ENCODE measurements at places on chromosomes 16 and 17. TPM values are rescaled to one million over a fixed set of nuclear protein-coding genes. Genes with fewer than 3 reads are reported as not detected.

The UBE2Z gene
- total RNA-seq = 66.1 TPM

The KRT222 gene
- not detected for total RNA-seq

The C16orf86 gene
- not detected for total RNA-seq

- DNase-seq = peak; percentile 31
Observed at GRCh38 chr17:45705123-45706009, 78.8 kb upstream of the CRHR1 start.

- DNase-seq = no peak
Observed at GRCh38 chr16:12449374-12449773, 354.3 kb downstream of the CPPED1 start.

- DNase-seq = no peak
Observed at GRCh38 chr17:34675605-34676004, 96.2 kb downstream of the TMEM132E start.

Data from NCI-H460 (cell line).